M059J (cell line): ENCODE measurements at places on chromosomes 2 and 18. TPM values are rescaled to one million over a fixed set of nuclear protein-coding genes. Genes with fewer than 3 reads are reported as not detected.

SKOR2 gene
- not detected in 2 replicates for total RNA-seq

NMUR1 gene
- not detected in 2 replicates for total RNA-seq

ZAP70 gene
- not detected in 2 replicates for total RNA-seq

UGT1A3 gene
- not detected in 2 replicates for total RNA-seq
